SJSA1 (cell line): ENCODE measurements at places on chromosomes 4 and X. TPM values are rescaled to one million over a fixed set of nuclear protein-coding genes. Genes with fewer than 3 reads are reported as not detected.

Gene SPANXD
- not detected in 2 replicates for total RNA-seq

DNA sequence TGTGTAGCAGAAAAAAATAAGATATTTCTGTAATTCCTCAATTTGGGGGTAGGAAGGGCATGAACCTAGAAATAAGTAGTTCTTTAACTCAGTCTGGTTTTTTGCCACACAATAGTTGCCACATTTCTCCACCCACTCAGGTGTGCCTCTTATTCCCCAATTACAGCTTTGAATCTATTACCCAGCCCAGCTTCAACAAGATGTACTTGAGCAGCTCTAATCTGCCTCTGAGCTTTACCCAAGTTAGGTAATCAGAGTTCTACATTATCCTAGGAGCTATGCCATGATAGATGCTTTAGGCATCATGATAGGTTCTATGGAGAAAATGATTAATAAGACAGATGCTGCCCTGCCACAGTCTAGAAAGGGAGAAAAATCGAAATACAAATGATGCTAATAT, 117.4 kb upstream of the GPRIN3 start:
- no peak for DNase-seq
- no peaks in the 10 kb centered on the region for H3K36me3 ChIP-seq
- no peak overlapping the region for H3K27ac ChIP-seq
- no peaks in the 10 kb centered on the region; the same call in 1 of the 2 replicates for H3K27me3 ChIP-seq
- H3K4me3 ChIP-seq: no peak overlapping the region
- H3K4me1 ChIP-seq: no peaks in the 10 kb centered on the region

DNA sequence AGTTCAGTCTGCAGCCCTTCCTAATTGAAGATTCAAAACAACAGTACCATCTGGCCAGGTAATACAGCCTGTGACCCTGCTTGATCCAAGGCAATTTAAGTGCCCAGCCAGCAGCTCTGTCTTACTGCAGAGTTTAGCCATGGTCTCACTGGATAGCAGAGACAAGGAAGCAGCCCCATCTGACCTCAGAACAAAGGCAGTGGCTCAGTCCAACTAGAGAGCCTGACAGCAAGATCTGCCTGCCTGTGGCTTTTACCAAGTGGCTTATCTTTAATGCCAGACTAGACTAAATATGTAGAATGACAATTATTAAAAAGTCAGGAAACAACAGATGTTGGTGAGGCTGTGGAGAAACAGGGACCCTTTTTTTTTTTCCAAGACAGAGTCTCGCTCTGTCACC, 293.4 kb downstream of the DTHD1 start:
- H3K27me3 ChIP-seq: no peaks in the 10 kb centered on the region
- H3K4me1 ChIP-seq: no peaks in the 10 kb centered on the region
- H3K27ac ChIP-seq: no peak overlapping the region
- H3K36me3 ChIP-seq: no peaks in the 10 kb centered on the region
- no peak for DNase-seq

DNA sequence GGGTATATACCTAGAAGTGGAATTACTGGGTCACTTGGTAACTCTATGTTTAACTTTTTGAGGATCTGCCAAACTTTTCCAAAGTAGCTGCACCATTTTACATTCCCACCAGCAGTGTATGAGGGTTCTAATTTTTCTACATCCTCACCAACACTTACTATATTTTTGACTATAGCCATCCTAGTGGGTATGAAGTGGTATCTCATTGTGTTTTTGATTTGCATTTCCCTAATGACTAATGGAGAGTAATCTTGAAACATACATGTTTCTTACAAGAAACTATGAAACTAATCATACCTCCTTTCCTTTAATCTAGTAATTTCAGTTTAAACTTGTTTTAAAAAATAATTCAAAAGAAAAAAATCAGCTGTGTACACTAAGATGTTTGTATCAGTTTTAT, 17.9 kb downstream of the BCLAF3 start:
- no peak overlapping the region for H3K4me3 ChIP-seq
- no peaks in the 10 kb centered on the region for H3K4me1 ChIP-seq
- no peaks in the 10 kb centered on the region for H3K27me3 ChIP-seq
- H3K27ac ChIP-seq: no peak overlapping the region

DNA sequence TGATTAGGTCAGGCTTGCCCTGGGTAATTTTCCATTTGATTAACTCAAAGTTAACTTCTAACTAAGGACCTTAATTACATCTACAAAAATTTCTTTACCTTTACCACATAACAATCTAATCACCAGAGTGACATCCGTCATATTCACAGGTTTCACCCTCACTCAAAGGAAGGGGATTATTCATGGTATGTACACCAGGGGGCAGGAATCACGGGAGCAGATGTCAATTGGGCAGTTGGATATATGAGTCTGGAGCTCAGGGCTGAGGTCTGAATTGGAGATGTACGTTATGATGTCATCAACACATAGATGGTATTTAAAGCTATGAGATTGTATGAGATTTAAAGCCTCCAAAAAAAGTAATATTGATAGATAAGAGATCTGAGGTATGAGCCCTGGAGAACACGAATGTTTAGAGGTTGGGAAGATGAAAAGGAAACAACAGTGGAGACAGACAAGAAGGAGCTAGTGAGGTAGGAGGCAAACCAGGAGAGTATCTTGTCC, 52.9 kb downstream of the PGRMC1 start:
- no peaks in the 10 kb centered on the region for H3K27me3 ChIP-seq
- no peak overlapping the region for H3K4me3 ChIP-seq
- H3K27ac ChIP-seq: no peak overlapping the region
- DNase-seq: no peak
- H3K4me1 ChIP-seq: no peaks in the 10 kb centered on the region
- H3K36me3 ChIP-seq: no peaks in the 10 kb centered on the region

Gene ABHD18
- 6.9 and 7.1 TPM in 2 replicates for total RNA-seq
